ENCODE measurements at places on chromosomes 2 and 18.
A peak's percentile ranks its signal among the peaks of the same experiment; 100 is the strongest.

DNA sequence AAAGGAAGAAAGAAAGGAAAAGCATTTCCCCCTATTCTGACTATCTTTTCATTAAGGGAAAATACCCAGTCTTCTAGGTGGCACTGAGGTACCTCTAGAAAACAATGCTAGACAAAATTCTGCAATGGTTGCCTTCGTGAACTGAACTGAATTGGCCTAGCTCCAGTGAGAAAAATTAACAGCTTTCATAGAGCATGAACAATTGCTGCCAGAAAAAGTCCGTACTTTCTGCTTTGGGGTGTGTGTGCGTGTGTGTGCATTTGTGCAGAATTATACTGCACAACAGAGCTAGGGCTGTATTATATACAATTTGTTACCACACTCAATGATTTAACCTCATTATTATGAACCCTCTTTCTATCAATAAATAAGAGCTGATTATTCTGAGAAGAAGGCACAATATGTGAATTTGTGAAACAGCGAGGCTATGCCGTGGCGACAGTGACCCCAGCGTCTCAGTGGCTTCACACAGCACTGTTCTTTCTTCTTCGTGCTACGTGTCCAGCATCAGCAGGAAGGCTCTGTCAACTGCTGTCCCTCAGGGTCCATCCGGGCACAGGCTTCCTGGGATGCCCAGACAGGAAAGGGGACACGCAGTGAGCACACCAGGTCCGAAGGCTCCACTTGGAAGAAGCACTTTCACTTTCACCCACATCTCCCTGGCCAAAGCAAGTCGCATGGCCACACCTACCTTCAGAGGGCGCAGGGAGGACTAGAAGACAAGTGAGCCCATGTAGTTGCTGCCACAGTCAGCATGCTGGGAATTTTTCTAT, 47.5 kb downstream of the PTGR3 start:
- peak; percentile 8 for DNase-seq

GRCh38 chr2:117737846-117738245, 76.6 kb upstream of the DDX18 start:
- no peak for DNase-seq

DNA sequence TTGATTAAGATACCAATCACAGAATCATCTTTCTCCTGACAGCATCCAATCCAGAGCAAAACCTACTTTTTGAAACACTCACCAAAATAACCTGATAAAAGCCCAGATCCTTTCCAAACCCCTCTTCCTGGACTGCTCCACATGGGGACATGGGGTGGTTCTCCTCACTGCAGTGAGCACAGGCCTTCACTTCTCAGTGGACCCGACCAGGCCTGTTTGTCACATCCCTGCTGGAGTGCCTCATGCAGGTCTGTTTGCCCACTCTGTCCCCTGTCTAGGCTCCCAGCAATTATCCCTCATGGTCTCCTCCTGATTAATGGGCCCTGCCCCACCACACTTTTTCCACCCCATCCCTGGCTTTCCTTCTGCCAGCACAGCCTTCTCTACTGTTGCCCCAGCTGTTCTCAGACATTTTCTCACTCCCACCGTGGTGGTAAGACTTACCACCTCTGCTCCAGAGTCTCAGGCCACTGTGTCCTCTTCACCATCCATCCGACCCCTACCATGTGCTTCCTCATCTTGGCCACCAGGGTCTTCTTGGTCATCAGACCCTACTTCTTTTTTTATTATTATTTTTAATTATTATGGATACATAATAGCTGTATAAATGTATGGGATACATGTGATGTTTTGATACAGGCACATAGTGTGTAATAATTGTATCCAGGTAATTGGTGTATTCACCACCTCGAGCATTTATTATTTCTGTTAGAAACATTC, 21.1 kb downstream of the MRPL30 start:
- DNase-seq, result no peak

DNA sequence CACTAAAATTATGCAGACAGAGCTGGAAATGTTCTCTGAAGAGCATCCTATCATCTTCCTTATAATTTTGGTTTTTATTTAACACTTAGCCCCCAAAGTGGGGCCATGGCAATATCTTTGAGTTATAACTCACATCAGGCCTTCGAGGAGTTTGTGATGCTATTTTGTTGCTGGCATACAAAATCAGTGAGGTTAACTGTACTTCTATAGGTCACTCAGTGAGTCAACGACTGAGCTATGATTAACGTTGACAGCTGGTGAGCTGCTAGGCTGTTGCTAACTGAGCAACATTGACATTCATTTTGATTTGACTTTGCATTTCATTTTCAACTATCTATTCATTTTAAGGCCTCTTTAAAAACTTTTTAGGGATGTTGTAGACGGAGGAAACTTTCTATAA, 50.0 kb downstream of the GPD2 start:
- no peak for DNase-seq

GRCh38 chr2:64812285-64812684, 158.6 kb upstream of the SERTAD2 start:
- DNase-seq, result no peak

DNA sequence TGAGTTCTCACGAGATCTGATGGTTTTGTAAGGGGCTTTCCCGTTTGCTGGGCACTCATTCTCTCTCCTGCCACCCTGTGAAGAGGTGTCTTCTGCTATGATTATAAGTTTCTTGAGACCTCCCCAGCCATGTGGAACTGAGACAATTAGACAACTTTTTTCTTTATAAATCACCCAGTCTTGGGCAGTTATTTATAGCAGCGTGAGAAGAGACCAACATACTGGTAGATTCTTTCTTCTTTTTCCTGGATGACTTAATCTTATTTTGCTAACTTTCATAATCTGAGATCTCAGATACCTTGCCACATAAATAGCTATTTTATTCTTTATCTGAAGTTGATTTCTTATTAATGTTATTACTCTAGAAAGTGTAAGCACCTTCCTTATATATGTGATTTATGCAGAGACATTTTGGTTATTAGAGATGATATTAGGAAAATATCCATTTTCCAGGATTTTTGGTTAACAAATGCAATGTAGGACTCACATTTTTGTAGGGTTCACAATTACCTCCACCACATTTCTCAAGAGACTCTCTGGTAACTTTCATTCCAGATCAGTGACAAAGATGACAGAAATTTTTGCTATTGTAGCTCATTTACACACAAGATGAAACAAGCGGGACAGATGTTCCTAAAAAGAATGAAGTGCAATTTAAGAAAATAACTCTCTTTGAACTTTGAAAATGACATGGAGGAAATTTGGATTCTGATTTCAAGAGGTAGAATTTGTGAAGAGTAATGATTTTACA, 97.9 kb upstream of the RND3 start:
- no peak for DNase-seq

DNA sequence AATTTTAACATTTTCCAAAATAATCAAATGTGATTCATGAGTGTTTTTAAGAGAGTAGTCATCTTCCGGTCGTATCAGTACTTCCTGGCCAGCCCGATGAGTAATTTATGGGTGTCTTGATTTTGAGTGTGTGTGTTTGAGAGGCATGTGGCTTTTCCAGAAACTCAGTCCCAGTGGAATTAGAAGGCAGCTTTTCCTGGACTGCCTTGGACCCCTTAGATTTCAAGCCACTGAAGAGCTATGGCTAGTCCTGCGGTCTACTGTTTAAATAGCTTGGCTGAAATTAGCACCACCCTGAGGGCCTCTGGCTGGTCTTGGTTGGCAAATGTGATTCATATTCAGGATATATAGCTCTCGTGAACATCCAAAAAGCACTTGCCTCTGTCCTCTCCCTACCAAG, 59.4 kb downstream of the HK2 start:
- DNase-seq, result no peak

DNA sequence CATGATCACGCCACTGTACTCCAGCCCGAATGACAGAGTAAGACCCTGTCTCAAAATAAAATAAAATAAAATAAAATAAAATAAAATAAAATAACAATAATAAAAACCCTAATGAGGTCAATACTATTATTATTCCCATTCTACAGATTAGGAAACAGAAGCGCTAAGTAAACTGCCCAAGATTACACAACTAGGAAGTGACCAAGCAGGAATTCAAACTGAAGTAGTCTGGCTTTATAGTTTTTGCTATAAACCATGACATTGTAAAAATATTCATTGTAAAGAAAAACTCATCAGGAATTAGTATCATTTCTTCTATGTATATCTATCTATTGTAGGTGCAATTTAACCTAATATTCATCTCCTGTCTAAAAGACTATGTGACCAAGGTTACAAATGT, 1.2 kb downstream of the PLEKHM3 start:
- DNase-seq, result no peak

DNA sequence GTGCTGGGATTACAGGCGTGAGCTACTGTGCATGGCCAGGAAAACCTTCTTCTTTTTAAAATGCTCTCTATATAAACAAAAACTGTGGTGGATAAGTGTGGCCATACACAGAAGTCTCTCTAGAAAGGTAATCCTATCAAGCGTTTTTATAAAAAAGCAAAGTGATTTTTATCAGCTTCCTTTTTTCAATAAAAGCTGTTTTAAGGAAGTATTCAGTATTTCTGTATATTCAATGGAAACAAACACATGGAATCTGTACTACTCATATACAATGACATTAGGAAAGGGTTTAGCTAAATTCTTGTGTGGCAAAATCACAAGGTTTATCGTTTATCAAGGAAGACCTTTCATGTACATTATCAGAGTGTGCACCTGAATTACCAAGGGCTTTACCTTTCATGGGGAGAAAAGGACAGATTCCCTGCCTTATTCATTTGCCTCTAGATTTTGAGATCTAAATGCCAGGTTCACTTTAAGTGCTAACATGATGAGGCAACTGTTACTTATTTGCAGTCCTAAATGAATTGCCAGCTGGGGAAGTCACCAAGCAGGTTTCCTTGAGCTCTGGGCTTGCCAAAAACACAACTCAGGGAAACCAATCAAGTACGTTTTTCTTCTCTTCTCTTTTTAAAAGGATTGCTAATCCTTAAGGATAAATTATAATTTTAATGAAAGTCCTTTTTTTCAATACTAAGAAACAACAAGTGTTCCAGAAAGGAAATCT, 70.8 kb downstream of the RTN4 start:
- no peak for DNase-seq

GRCh38 chr2:70557171-70557838, 3.7 kb upstream of the TGFA start:
- DNase-seq, result peak; percentile 82

- no peak for DNase-seq
These were observed 27.3 kb downstream of the INO80C start for GRCh38 chr18:35470435-35470834.

Data from NCI-H345 (cell line).